Stimulated activated CD4-positive, alpha-beta T cell treated with anti-CD3 and anti-CD28 coated beads, Interleukin-1b, Interleukin-23, amount 100 ng/mL, for 1 hour (primary cell): ENCODE measurements at places on chromosomes 1 and 21.

DNA sequence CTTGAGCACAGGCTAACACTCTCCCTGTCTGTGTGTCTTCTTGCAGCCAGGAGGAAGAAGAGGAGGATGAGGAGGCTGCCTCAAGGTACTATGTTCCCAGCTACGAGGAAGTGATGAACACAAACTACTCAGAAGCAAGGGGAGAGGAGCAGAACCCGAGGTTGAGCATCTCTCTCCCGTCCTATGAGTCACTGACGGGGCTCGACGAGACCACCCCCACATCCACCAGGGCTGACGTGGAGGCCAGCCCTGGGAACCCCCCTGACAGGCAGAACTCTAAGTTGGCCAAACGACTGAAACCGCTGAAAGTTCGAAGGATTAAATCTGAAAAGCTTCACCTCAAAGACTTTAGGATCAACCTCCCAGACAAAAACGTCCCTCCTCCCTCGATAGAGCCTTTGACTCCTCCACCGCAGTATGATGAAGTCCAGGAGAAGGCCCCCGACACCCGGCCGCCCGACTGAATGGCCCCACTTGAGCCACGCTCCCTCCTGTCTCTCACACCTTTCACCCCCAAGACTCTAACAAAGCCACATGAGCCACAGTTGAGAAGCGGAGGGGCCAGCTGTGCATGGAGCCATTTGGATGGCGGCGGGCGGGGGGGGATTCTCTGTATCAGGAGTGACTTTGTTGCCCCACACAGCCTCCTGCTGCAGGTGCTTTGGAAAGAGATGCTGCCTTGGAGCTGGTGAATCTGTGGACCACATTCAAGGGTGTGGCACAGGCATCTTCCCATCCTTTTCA lies 27.6 kb upstream of the FHAD1 start:
- DNase-seq: no peak

- no peak for DNase-seq
These were observed 187.9 kb downstream of the PTPRU start for GRCh38 chr1:29424266-29424665.

- DNase-seq: no peak
These were observed 66.9 kb downstream of the PRDM16 start for GRCh38 chr1:3135744-3136455.

DNA sequence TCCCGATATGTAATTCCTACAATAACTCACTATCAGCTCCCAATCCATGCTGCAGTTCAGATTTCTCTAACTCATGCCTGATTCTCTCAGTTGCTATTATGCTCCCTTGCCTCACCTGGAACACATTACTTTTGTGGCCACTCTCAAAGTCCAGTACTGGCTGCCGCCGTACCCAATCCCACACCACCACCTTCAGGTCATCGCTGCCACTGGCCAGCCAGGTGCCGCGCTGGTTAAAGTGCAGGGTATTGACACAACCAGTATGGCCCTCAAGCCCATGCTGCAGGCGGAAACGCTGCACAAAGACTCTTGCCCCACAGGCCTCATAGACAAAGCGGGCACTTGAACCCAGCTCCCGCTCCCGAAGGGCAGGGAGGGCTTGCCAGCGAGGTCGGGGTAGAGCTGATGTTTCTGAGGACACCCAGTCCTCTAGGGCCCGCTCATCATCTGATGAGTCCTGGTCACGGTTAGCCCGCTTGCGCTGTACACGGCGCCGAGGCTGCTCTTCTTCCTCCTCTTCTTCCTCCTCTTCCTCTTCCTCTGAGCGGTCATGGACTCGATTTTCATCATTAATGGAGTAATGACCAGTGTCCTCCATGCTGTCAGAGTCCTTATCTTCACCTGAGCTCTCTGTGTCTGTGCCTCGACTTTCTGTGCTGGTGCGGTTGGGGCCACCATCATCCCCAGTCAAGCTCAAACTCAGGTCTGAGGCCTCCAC lies 22.6 kb downstream of the DCAF8 start:
- DNase-seq: no peak

DNA sequence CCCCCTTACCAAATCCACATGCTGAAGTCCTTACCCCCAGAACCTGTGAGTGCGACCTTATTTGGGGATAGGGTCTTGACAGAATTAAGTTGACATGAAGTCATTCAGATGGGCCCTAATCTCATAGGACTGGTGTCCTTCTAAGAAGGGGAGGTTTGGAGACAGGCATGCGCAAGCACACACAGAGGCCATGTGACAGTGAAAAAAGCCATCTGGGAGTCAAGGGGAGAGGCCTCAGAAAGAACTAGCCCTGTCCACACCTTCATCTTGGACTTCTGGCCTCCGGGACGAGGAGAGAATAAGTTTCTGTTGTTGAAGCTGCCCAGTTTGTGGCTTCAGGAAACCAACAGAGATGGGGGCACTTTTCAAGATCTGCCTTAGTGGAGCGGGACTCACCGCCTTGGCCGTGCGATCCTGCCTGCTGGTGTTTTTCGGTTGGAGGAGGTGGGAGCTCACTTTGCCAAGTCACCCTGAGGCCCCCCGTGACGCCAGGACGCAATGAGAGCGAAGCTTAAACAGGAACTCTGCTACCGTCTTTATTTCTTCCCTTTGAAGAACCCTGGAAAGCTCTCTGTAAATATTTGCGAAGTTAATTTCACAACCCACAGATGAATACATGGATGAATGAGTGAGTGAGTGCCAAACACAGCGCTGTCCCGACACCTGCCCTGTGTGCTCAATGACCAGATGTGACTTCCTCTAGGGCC lies 42.5 kb upstream of the C1orf174 start:
- no peak for DNase-seq

- DNase-seq: peak; percentile 2
These were observed 27.5 kb upstream of the TCEA3 start for GRCh38 chr1:23452011-23452411.

DNA sequence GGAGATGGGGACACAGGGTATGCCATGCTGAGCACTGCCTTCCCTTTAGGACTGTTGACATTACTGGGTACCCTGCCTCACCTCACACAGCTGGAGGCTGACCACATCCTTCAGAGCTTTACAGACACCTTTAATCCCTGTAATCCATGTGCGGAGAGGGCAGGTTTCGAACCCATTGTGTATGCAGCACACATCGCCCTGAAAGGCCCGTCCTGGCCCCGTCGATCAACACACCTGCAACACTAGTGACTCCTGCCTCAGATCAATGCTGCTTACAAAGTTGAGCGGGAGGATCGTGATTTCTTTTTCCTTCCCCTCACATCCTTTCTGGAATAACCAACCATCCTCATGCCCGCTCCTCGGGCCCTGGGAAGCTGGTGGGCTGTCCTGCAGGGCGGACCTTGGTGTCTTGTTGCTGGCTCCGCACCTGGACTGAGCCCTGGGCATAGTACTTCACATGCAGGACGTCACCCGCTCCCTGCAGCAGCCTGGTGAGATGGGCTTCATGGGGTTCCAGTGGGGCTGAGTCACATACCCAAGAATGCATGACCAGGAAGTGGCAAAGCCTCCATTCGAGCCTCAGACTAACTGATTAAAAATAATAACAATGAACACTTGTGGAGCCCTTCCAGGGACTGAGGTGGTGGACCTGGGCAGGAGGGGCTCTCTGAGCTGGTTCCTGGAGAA lies 403.6 kb downstream of the PTPRU start:
- no peak for DNase-seq

DNA sequence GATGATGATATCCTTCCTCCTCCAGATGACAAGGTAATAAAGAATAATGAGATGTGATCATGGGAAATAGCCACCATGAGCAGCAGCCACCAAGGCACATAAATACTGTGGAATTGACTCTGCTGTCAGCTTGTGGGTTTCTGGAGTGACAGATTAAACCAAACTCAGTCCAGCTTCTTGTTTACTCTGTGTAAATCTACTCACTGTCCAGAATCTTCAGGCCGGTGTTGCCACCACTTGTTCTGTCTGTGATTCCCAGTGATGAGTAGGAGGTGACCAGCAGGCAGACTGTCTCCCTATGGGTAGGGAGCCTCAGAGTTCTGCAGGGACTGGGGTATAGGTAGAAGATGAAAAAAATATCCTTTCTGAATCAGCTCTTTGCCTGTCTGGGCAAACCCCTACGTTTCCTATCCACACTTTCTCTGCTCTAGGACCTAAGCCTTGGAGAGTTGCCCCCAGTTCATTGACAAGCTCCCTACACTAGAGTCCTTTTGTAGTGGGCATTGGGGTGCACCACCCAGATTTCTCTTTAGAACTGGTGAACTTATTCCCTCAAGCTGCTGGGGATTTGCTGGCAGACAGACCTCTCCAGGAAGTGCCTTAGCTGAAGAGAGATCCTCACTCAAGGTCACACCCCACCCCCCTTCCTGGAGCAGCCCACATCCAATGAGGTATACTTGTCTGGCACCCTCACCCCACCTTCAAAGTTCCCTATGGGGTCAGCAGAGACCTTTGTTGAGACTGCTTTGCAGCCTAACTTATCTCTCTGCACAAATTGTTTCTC lies 47.6 kb downstream of the ATP1A1 start:
- DNase-seq: no peak

- no peak for DNase-seq
These were observed 782.9 kb upstream of the TPTE start for GRCh38 chr21:9738527-9738926.

DNA sequence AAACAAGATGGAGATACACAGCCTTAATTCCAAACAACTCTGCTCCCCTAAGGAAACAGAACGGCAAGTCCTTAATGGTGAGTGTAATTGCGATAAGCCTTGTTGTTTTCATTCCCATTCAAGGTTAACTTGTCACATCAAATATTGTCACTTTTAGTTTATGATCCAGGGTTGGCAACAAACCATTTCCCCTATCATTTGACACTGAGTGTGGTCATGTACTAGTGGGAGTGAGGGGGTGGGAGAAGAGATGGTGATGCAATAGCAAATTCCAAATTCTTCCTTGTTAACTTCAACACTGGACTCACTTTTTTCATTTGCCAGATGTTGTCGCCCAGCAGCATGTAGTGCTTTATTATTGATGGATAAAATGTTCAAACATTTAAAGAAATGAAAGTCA lies 140.4 kb downstream of the ZNF326 start:
- no peak for DNase-seq

DNA sequence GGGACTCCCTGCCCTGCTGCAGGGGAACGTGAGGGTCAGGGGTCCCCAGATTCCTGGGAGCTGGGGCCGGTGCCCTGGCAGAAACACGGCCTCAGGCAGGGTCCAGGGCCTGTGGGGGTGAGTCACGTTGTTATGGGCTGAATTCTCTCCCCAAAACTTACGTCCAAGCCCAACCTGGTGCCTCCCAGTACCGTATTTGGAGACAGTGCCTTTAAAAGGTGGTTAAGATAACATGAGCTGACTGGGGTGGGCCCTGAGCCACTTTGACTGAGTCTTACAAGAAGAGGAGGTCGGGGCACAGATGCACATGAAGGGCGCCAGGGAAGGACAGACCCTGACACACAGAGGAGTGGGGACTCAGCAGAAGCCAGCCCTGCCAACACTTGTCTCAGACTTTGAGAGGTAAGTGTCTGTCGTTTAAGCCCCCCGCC lies 99.9 kb downstream of the WDR4 start:
- DNase-seq: no peak

- no peak for DNase-seq
These were observed 21.8 kb downstream of the H6PD start for GRCh38 chr1:9256332-9256731.

DNA sequence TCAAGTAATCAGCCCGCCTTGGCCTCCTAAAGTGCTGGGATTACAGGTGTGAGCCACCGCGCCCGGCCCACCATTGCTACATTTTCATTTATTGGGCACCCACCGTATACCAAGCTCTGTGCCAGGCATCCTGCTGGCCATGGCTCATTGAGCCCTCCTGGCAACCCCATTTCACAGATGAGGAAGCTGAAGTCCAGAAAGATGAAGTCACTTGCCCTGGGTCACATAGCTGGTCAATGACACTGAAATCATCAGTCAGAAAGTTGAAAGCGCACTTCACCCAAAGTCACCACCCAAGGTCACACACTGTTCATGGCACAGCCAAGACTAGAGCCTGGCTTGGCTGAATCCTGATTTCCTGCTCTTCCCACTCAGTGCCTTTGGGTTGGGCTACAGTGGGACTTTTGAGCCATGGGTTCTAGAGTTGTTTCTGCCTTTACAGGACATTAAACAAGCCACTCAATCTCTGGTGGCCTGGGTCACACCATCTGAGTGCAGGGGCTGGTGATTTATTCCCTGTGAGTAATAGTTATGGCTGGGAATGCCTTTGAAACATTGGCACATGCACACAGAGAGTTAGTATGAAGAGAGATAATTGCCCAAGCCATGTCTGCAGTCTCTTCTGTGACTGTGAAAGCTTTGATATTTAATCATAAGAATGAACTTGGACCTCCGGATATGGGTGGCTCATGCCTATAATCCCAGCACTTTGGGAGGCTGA lies 16.0 kb upstream of the ARHGEF10L start:
- no peak for DNase-seq

- DNase-seq: no peak
These were observed 14.5 kb downstream of the NLRP3 start for GRCh38 chr1:247430434-247430833.

GRCh38 chr1:155175927-155176371 lies 2.3 kb downstream of the TRIM46 start:
- no peak for DNase-seq

DNA sequence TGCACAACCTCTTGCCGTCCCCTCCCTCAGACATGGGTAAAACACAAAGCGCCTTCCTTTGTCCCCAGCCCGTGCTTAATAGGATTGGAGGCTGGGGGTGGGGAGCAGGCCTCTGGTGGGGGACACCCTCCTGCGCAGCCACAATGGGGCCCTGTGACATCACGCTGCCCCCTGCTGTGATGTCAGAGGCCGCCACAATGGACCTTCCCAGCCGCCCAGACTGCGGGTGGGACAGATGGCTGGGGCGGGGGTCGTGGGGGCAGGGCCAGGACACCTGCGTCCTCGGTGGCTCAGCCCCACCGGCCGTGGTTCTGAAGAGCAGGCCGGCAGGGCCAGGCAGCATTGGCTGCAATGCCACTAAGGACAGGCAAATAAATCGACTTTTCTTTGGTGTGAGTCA lies 39.9 kb downstream of the EPHA2 start:
- DNase-seq: no peak

DNA sequence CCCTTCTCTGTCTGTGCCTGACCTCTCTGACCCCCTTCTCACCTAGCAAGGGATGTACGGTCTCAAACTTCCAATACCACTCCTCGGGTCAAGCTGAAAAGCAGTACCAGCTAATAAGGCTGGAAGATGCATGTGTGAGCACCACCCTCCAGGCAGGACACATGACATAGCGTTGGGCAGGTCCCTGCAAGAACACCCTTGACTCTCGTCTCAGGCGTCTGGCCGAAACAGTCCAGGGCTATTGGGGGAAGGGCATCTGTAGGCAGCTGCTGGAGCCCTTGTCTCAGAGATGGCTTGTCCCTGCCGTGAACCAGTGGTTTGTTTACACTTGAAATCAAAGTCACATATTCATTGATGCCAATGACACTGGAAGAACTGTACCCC lies 56.5 kb downstream of the CD46 start:
- no peak for DNase-seq

GRCh38 chr1:55153031-55153430 lies 62.1 kb downstream of the USP24 start:
- DNase-seq: no peak

- no peak for DNase-seq
These were observed 101.8 kb downstream of the PTGS2 start for GRCh38 chr1:186578325-186579016.

GRCh38 chr21:41375875-41376274 lies 14.0 kb downstream of the MX2 start:
- no peak for DNase-seq
